Esophagus squamous epithelium (tissue), 5 donors: ENCODE measurements at places on chromosomes 5 and 9. TPM values are rescaled to one million over a fixed set of nuclear protein-coding genes. Genes with fewer than 3 reads are reported as not detected.
A peak's percentile ranks its signal among the peaks of the same experiment; 100 is the strongest.

GRCh38 chr5:89445106-89445745 is 562.2 kb upstream of the MEF2C start:
- DNase-seq: no peak
- H3K27me3 ChIP-seq: no peaks in the 10 kb centered on the region
- H3K4me1 ChIP-seq: no peaks in the 10 kb centered on the region

DNA sequence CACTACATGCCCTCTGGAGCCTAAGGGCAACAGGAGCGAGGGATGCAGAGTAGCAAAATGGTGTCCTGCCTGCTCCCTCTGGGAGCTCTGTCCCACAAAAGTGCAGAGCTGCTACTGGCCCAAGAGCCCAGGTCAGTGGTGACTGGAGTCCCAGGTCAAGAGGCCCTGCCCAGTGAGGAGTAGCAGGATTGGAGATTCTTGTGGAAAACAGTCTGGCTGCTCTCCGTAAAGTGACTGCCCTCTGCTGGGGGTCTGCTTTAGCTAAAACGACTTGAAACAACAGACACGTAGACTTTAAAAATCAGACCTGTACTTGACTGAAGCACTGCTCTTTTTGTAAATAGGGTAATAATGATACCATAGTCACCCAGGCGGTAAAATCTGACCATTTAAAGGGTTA is 917.0 kb downstream of the MAT2B start:
- no peaks in the 10 kb centered on the region for H3K4me1 ChIP-seq
- H3K4me3 ChIP-seq: no peak overlapping the region
- H3K36me3 ChIP-seq: no peaks in the 10 kb centered on the region

DNA sequence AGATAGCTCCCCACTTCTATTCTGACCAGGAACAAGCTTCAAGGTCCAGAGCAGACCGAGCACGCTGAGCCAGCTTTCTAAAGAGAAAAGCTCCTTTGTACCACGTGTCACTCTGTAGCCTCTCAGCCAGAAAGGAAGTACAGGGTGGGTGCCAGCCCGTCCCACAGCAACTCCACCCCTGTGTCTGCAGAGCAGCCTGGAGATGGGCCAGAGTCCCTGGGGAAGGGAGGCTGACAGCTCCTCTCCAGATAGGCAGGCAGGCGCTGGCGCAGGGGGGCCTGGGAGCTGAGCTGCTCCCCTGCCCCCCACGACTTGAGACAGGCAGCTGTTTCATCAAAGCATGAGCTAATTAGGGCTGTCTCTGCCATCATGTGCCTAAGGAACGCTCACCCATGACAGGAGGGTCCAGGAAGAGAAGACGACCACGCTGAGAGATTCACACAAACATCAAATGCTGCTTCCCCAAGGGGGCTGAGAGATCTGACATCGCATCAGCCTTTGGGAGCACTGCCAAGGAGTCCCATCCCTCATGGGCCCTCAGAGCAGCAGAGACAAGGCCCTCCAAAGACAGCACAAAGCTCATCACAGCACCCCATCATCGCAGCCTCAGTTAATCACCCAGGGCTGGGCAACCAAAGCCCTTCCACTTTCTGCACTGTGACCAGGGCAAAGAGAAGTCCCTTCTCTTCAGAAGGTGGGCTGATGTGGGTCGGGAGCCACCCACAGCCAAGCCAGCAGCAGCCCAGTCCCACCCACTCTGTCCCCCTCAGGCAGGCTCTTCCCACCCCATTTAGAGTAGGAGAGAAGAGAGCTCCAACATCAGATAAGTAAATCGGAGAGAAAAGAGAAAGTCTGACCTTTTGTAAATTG is 78.5 kb upstream of the LRRTM2 start:
- H3K27me3 ChIP-seq: no peaks in the 10 kb centered on the region
- DNase-seq: no peak
- H3K4me3 ChIP-seq: no peak overlapping the region

- peak overlapping the region; percentile 71 for H3K27ac ChIP-seq
- no peak for DNase-seq
- H3K27me3 ChIP-seq: no peaks in the 10 kb centered on the region
- H3K4me1 ChIP-seq: peaks cover 20% of the 10 kb centered on the region
Observed at GRCh38 chr5:150113047-150113744, 26.8 kb upstream of the CSF1R start.

DNA sequence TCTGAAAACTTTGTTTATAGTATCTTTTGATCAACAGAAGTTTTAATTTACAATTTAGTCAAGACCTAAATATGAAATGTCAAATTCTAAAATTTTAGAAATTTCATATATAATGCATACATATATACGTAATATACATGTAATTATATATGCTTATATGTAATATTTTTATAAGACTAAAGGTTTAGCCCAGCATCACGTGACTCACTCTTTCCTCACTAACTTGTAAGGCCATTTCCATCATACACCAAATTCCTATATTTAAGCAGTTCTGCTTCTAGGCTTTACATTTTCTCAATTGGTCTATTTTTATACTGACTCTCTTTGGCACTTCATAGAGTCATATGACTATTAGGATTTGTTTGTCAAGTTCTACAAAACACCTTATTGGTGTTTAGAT is 56.4 kb downstream of the CFAP95 start:
- no peak for DNase-seq
- peaks cover 4% of the 10 kb centered on the region for H3K4me1 ChIP-seq
- no peaks in the 10 kb centered on the region for H3K27me3 ChIP-seq
- no peaks in the 10 kb centered on the region for H3K36me3 ChIP-seq
- no peak overlapping the region for H3K27ac ChIP-seq
- H3K4me3 ChIP-seq: no peak overlapping the region

- no peak for DNase-seq
- H3K27me3 ChIP-seq: peaks cover 20% of the 10 kb centered on the region
- H3K4me1 ChIP-seq: peaks cover 40% of the 10 kb centered on the region
- H3K27ac ChIP-seq: no peak overlapping the region
Observed at GRCh38 chr9:87502391-87503221, 4.9 kb downstream of the DAPK1 start.

DNA sequence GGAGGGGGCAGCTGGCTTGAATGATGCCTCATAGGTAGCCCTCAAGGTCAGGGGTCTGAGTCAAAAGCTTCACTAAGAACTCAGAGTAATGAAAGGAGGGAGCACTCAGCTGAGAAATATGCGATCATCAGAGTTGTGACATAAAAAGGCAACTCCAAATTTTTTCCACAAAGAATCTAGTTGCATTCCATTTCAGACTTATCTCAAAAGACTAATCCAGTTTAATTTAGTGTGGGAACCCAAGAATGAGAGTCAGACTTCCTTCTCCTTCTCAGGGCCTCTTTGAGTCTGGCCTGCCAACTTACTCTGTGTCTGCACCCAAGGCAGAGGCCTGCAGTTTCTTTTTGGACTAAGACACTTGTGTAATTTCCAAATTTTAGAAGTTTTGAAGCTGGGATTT is 34.7 kb downstream of the GABRP start:
- H3K36me3 ChIP-seq: no peaks in the 10 kb centered on the region
- no peak overlapping the region for H3K27ac ChIP-seq
- H3K27me3 ChIP-seq: no peaks in the 10 kb centered on the region

DNA sequence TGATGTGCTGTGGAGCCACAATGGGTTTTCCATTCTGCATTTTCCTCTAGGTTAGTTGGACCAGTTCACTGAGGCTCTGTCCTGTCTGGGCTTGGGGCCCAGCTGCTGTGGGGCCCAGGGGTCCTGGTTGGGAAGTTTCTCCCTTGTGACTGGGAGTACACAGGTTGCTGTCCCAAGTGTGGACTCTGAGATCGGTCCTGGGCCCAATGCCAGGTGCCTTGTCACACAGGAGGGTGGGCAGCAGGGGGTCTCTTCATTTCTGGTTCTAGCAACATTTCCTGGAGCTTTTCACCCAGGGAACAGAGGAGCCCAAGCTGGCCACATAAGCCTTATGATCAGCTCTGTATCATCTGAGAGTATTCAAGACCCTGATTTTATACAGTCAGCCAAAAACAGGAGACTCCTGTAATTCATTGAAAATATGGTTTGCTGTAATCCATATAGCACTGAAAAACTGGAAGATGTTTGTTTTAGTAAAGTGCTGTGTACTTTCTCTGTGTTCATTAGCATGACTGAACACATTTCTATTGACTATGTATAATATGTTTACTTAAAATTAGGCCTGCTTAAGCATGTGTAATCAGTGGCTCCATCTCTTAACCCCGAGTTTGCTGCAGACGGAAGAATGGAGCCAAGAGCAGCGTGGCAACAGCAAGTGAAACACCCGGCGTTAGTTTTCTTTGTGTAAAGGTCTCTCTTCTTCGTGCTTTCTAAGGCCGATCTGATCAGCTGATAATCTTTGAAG is 62.5 kb downstream of the MVB12B start:
- H3K27me3 ChIP-seq: no peaks in the 10 kb centered on the region
- H3K4me3 ChIP-seq: no peak overlapping the region
- peak overlapping the region; percentile 54 for H3K27ac ChIP-seq
- H3K36me3 ChIP-seq: no peaks in the 10 kb centered on the region

GRCh38 chr5:138955013-138955660 is 80.0 kb upstream of the LRRTM2 start:
- no peak overlapping the region for H3K27ac ChIP-seq
- H3K4me3 ChIP-seq: no peak overlapping the region
- no peaks in the 10 kb centered on the region for H3K36me3 ChIP-seq
- H3K27me3 ChIP-seq: no peaks in the 10 kb centered on the region
- no peak for DNase-seq

DNA sequence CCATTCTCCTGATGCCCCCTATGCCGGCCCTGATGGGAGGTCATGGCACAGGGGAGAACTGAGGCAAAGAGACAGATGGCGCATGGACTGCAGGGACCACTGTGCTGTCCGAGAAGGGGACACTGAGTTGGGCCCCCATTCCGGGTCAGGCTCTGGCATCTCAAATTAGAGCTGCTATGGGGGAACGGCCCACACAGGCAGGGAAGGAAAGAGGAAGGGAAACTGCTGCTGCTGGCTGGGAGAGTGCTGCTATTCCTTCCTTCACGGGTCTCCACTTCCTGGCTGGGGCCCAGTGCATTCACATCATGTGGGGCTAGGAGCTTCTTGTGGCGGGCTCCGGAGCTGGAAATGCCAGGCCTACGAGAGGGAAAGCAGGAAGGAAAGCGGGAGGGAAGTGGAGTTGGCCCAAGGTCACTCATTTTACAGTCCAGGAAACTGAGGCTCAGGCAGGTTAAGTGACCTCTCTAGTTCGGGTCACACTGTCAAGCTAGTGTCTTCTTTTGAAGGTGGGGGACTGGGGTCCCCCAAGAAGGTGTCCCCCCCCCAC is 1.3 kb upstream of the CARD19 start:
- peak overlapping the region; percentile 89 for H3K4me3 ChIP-seq
- no peaks in the 10 kb centered on the region for H3K36me3 ChIP-seq
- peak overlapping the region; percentile 93 for H3K27ac ChIP-seq
- H3K27me3 ChIP-seq: no peaks in the 10 kb centered on the region
- DNase-seq: no peak
- peaks cover 37% of the 10 kb centered on the region for H3K4me1 ChIP-seq

GRCh38 chr5:174563899-174564298 is 160.5 kb upstream of the MSX2 start:
- no peak overlapping the region for H3K4me3 ChIP-seq
- no peaks in the 10 kb centered on the region for H3K36me3 ChIP-seq
- H3K27me3 ChIP-seq: no peaks in the 10 kb centered on the region
- DNase-seq: no peak
- no peaks in the 10 kb centered on the region for H3K4me1 ChIP-seq
- no peak overlapping the region for H3K27ac ChIP-seq

DNA sequence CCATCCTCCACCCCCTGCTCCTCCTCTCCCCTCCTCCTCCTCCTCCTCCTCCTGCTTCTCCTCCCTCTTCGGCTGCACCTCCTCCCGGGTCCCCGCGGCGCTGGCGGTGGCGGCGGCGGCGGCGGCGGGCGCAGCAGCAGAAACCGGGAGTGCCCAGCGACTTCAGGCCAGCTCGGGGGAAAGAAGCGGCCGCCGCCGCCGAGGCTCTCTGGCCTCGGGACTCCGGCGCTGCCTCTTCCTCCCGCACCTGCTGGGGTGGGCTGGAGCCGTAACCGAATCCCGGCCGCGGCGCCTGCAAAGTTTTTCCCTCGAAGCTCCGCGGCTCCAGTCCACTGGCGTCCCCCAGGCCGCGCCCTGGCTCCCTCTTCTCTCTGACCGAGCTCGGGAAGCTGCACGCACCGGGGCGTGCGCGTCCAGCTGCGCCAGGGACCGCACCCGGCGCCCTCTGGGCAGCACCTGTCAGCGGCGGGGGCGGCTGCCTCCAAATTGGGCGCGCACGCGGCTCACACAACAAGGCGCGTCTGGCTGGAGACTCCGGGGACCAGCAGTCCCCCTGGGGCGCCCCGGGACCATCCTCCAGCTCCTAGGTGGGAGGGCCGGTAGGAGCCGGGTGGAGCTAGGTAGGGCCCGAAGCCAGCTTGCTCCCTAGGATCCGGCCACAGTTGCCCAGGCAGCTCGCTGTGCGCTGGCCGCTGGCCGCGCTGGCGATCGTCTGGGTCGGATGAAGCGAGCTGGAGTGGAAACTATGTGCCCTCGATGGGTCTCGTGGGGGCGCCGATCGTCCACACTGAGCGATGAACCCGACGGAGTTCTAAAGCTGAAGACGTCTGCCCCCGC is at the start of gene MCTP1:
Gene MCTP1 (minus strand): TSS at position 523 of the 837 bp plus-strand sequence.
- H3K36me3 ChIP-seq: no peaks in the 10 kb centered on the region
- no peak for DNase-seq
- H3K27ac ChIP-seq: no peak within 1 kb of the TSS
- H3K4me1 ChIP-seq: peaks cover 15% of the 10 kb centered on the region
- H3K4me3 ChIP-seq: peak within 1 kb of the TSS; percentile 45
- peaks cover 5% of the 10 kb centered on the region for H3K27me3 ChIP-seq

The LCN12 gene
- total RNA-seq: not detected

The GRXCR2 gene
- total RNA-seq: not detected
